ENCODE measurements at places on chromosomes 3 and 15.

- no peak for DNase-seq
Measured at GRCh38 chr15:74222240-74223119, 13.6 kb upstream of the CCDC33 start.

GRCh38 chr3:126711121-126711760 is 7.2 kb downstream of the CHCHD6 start:
- no peak for DNase-seq

- no peak for DNase-seq
Measured at GRCh38 chr3:172357850-172358754, 90.2 kb downstream of the GHSR start.

DNA sequence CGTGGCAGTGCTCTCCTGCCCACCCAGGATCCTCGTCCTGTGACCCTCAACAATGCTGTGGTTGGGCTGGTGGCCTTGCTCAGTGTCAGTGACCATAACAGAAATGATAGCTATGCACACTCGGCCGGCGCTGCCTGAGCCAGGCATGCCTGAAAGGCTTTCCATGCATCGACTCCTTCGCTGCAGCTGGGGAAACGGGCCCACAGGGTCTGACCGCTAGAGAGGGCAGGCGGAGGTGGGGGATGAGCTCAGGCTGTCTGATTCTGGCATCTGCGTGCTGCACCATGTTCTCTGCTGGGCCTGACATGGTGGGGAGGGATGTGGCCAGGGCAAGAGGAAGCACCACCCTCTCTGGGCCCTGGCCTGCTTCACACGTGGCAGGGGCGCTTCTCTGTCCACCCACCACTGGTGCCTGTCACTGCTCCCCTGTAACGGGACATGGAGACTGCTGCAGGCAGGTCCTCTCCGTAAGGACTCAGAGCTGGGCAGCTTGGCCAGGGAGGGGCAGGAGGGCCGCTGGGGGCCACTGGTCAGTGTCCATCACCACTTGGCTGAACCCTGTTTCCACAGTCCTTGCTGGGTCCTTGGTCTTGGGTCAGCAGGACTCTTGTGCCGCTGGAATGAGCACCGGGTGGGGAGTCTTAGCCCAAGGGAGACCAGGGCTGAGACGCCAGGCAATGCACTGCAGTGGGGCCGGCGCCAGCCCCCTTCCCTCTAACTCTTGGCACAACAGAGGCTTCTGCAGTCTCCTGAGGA is 64.1 kb upstream of the RPL32 start:
- DNase-seq: no peak

GRCh38 chr3:162776148-162776547 is 1279.5 kb downstream of the OTOL1 start:
- DNase-seq: no peak

All from GM19239 (cell line).